ENCODE measurements at places on chromosomes 11 and 22. TPM values are rescaled to one million over a fixed set of nuclear protein-coding genes. Genes with fewer than 3 reads are reported as not detected.

GRCh38 chr11:122339436-122340060 lies 223.5 kb upstream of the BLID start:
- no peaks in the 10 kb centered on the region for H3K27me3 ChIP-seq
- DNase-seq = no peak
- no peaks in the 10 kb centered on the region for H3K36me3 ChIP-seq
- no peak overlapping the region for H3K27ac ChIP-seq

DNA sequence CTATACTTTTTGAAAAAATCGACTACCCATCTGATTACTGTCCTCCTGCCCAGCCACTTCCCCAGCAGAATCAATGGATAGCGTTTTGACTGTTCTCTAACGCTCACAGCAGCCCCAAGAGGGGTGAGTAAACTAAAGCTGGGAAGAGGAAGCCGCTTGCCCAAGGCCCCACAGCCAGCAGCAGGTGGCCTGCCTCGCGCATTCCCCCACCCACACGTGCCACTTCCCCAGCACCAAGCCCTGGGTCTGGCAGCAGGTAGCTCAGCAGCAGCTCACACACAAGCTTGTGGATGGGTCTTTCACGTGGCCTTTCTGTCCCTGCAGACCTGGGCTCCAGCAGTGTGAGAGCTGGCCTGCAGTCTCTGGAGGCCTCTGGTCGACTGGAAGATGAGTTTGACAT lies 34.3 kb downstream of the TOM1 start:
- H3K36me3 ChIP-seq = no peaks in the 10 kb centered on the region
- no peak overlapping the region for H3K4me3 ChIP-seq
- DNase-seq = no peak
- H3K4me1 ChIP-seq = no peaks in the 10 kb centered on the region

- no peak overlapping the region for H3K4me3 ChIP-seq
- no peaks in the 10 kb centered on the region for H3K4me1 ChIP-seq
- H3K36me3 ChIP-seq = no peaks in the 10 kb centered on the region
- no peaks in the 10 kb centered on the region for H3K27me3 ChIP-seq
- H3K27ac ChIP-seq = no peak overlapping the region
Observed at GRCh38 chr22:17481424-17481823, 81.9 kb upstream of the SLC25A18 start.

DNA sequence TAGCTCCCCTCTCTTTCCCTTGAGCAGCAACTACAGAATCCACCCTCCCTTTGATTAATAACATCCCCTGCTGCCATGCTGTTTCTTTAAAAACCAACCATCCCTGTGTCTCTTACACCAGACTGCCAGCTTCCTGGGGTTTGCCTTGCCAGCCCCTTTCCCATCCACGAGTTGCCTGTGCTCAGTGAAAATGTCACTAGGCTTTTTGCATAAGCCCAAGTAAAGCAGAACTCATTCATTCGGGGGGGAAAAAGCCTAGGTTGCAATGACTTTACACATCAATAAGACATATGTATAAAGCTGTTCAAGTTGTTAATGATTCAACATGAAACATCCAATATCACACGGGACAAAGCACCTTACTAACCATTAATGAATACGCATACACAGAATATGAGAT lies 398.7 kb downstream of the OPCML start:
- no peak overlapping the region for H3K27ac ChIP-seq
- H3K27me3 ChIP-seq = no peaks in the 10 kb centered on the region
- H3K36me3 ChIP-seq = no peaks in the 10 kb centered on the region
- H3K4me3 ChIP-seq = no peak overlapping the region
- no peaks in the 10 kb centered on the region for H3K4me1 ChIP-seq

GRCh38 chr22:24216541-24217209 lies 28.2 kb downstream of the GGT5 start:
- H3K4me3 ChIP-seq = no peak overlapping the region
- H3K27ac ChIP-seq = no peak overlapping the region
- no peaks in the 10 kb centered on the region for H3K4me1 ChIP-seq
- no peaks in the 10 kb centered on the region for H3K27me3 ChIP-seq
- H3K36me3 ChIP-seq = no peaks in the 10 kb centered on the region

GRCh38 chr11:129248618-129249017 lies 56.5 kb upstream of the ARHGAP32 start:
- no peak overlapping the region for H3K4me3 ChIP-seq
- H3K27me3 ChIP-seq = no peaks in the 10 kb centered on the region
- no peaks in the 10 kb centered on the region for H3K4me1 ChIP-seq
- no peak for DNase-seq
- H3K36me3 ChIP-seq = no peaks in the 10 kb centered on the region
- no peak overlapping the region for H3K27ac ChIP-seq

DNA sequence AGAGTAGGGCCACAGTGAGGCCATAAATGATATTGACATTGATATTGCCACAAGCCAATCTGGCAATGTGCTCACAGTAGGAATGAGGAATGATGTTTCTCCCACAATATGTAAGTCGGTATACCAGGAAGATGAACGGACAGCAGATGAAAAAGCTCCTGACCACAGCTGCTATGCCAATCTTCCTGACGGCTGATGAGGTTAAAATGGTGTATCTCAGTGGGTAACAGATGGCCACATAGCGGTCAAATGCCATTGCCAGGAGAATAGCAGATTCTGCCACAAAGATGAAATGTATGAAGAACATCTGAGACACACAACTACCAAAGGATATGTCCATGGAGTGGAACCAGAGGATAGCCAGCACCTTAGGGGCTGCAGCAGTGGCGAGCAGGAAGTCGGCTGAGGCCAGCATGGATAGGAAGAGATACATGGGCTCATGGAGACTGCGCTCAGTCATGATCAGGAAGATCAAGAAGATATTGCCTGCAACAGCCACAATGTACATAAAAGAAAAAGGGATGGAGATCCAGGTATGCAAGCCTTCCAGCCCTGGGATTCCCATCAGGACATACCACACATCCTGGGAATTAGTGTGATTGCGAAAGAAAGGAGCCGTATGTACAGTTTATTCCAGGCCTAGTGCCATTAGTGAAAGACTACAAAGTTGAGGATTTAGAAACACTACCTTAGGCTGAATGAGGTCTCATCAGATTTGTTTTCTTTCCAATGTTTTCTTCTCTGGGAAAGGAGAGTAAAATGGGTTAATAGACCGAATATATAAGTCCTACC lies 22.2 kb downstream of the OR51V1 start:
- H3K36me3 ChIP-seq = no peaks in the 10 kb centered on the region
- H3K27me3 ChIP-seq = no peaks in the 10 kb centered on the region
- DNase-seq = no peak
- no peak overlapping the region for H3K27ac ChIP-seq

- H3K4me1 ChIP-seq = no peaks in the 10 kb centered on the region
- H3K36me3 ChIP-seq = no peaks in the 10 kb centered on the region
- H3K27ac ChIP-seq = peak overlapping the region; percentile 81
Observed at GRCh38 chr11:69443968-69444364, 37.5 kb upstream of the LINC01488 start.

DNA sequence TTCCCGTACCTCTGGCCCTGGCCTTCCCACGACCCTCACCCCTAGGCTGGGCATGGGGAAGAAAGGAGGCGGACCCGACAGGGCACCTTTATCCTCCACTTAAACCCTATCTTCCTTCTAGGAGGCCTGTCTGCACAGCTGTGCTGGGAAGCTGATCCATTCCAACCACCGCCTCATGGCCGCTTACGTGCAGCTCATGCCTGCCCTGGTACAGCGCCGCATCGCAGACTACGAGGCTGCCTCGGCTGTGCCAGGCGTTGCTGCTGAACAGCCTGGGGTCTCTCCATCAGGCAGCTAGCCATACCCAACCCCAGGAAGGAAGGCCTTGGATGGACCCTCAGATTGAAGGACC lies 599 bp downstream of the TIMM10B start:
- peaks cover 61% of the 10 kb centered on the region for H3K36me3 ChIP-seq
- peak overlapping the region; percentile 99 for H3K27ac ChIP-seq
- peaks cover 11% of the 10 kb centered on the region for H3K4me1 ChIP-seq
- H3K4me3 ChIP-seq = peak overlapping the region; percentile 97
- no peak for DNase-seq
- no peaks in the 10 kb centered on the region for H3K27me3 ChIP-seq

- no peak overlapping the region for H3K4me3 ChIP-seq
- no peaks in the 10 kb centered on the region for H3K4me1 ChIP-seq
- no peaks in the 10 kb centered on the region for H3K36me3 ChIP-seq
- no peaks in the 10 kb centered on the region for H3K27me3 ChIP-seq
Observed at GRCh38 chr22:45572444-45572843, 69.8 kb downstream of the FBLN1 start.

DNA sequence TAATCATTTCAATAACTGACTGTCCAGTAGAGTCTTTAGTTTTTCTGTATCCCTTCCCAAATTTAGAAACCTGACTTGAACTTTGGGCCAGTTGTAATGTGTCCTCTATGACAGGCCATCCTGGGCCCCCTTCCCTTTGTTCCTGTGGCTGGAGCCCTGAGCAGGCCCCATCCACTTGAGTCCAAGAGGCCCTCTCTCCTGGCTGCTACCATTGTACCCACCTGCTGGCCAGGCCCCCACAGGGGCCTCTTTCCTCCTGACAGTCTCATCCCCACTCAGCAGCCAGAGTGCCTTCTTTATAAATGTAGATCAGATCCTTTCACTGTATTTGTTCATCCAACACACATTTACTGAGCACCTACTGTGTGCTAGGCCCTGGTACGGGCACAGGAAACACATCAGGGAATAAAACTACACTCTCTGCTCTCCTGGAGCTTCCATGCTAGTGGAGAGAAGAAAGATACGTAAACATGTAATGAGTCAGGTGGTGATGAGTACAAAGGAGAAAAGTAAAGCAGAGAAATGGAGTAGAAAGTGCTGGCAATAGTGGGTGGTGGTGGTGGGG lies 2.7 kb upstream of the LRP5 start:
- H3K27ac ChIP-seq = no peak overlapping the region
- no peak overlapping the region for H3K4me3 ChIP-seq
- H3K36me3 ChIP-seq = no peaks in the 10 kb centered on the region
- no peaks in the 10 kb centered on the region for H3K27me3 ChIP-seq
- no peak for DNase-seq

DNA sequence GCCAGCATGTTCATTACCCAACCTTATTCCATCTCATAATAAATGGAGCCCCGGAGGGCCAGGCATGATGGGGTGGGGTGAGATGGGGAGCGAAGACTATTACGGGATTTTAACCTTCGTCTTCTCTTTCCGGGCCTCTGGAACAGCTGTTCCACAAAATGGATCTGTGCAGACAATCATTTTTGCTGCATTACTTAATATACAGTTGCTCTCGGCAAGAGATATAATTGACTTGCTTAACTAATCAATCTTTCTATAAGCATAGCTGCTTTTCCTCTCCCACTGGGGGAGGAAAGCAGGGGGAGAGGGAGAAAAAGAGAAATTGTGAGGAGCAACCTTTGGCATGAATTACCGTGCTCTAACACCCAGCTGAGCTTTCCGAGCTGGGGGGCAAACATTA lies 440.4 kb downstream of the BUD13 start:
- no peak overlapping the region for H3K4me3 ChIP-seq
- no peak for DNase-seq
- no peaks in the 10 kb centered on the region for H3K36me3 ChIP-seq
- H3K4me1 ChIP-seq = no peaks in the 10 kb centered on the region

DNA sequence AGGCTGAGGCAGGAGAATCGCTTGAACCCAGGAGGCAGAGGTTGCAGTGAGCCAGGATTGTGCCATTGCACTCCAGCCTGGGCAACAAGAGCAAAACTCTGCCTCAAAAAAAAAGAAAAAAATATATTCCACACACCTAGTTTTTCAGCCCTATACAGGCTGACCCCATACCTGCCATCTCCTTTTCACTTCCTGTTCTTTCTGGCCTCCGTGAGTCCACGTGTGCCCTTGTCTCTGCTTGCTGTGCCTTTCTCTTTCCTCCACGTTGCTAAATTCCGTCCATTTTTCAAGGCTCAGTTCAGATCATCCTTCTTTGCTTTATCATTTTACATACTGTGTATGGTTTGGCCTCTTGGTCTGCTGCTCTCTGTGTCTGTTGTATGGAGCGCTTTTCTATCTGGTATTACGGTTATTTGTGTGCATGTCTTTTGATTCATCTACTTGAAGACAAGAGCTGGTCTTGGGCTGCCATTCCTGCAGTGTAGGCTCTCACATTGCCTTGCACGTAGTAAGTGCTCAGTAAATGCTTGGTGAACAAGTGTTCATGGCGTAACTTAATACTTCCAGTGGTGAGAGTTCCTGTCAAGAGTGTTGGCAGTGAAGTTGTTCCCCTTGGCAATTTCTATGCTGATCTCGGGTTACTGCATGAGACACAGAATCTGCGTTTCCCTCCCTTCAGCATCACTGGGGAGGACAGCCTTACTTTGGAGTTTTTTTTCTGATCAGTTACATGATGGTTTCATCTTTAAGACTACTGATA lies 57.5 kb downstream of the PTPRJ start:
- no peaks in the 10 kb centered on the region for H3K36me3 ChIP-seq
- H3K4me1 ChIP-seq = no peaks in the 10 kb centered on the region
- H3K4me3 ChIP-seq = no peak overlapping the region
- no peaks in the 10 kb centered on the region for H3K27me3 ChIP-seq
- DNase-seq = no peak

- no peaks in the 10 kb centered on the region for H3K36me3 ChIP-seq
- H3K4me1 ChIP-seq = no peaks in the 10 kb centered on the region
- H3K27me3 ChIP-seq = no peaks in the 10 kb centered on the region
- DNase-seq = no peak
- no peak overlapping the region for H3K27ac ChIP-seq
- H3K4me3 ChIP-seq = no peak overlapping the region
Observed at GRCh38 chr11:118049771-118050170, 27.1 kb upstream of the TMPRSS4 start.

- H3K4me3 ChIP-seq = no peak overlapping the region
- H3K4me1 ChIP-seq = no peaks in the 10 kb centered on the region
- no peak for DNase-seq
Observed at GRCh38 chr11:103364687-103365086, 255.5 kb downstream of the DYNC2H1 start.

- H3K27me3 ChIP-seq = no peaks in the 10 kb centered on the region
- no peak overlapping the region for H3K4me3 ChIP-seq
- no peak overlapping the region for H3K27ac ChIP-seq
- peak; percentile 88 for DNase-seq
- no peaks in the 10 kb centered on the region for H3K4me1 ChIP-seq
- peaks cover 33% of the 10 kb centered on the region for H3K36me3 ChIP-seq
Observed at GRCh38 chr11:3824714-3825472, 15.9 kb downstream of the RHOG start.

DNA sequence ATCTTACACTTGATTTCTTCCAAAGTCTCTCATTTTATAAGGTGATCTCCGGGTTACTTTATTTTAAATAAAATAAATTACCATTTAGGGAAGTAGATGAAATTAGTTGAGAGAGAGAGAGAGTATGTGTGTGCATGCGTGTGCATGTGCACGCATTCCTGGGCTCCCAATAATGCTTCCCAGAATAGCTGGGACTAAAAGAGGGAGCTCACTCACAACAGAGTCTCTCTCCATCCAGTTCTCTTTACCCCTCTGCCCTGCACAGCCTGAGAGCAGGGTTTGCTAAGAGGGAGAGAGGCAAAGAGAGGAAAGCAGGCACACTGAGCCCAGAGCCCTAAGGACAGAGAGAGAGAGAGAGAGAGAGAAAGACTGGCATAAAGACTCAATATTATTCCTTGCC lies 11.3 kb upstream of the TRIM44 start:
- H3K4me3 ChIP-seq = no peak overlapping the region
- no peaks in the 10 kb centered on the region for H3K4me1 ChIP-seq
- no peak overlapping the region for H3K27ac ChIP-seq
- H3K27me3 ChIP-seq = no peaks in the 10 kb centered on the region
- H3K36me3 ChIP-seq = no peaks in the 10 kb centered on the region
- no peak for DNase-seq

The PGA5 gene
- total RNA-seq = not detected

The TMEM151A gene
- total RNA-seq = 0.27 TPM

The NNMT gene
- 43.6 TPM for total RNA-seq

The PATE1 gene
- total RNA-seq = not detected

The BEST1 gene
- 4.1 TPM for total RNA-seq

The FREY1 gene
- total RNA-seq = not detected

The POLDIP3 gene
- total RNA-seq = 42.9 TPM

The PHLDA2 gene
- total RNA-seq = 4.1 TPM

The PATE2 gene
- not detected for total RNA-seq

The LRRC75B gene
- 122 TPM for total RNA-seq

The C11orf65 gene
- total RNA-seq = not detected

The MADD gene
- 83.2 TPM for total RNA-seq

The MS4A3 gene
- total RNA-seq = not detected

The OR52R1 gene
- total RNA-seq = not detected

The PATL1 gene
- total RNA-seq = 24.3 TPM

Measured in Peyer's patch (tissue), 4 donors.